Stimulated activated CD4-positive, alpha-beta T cell treated with anti-CD3 and anti-CD28 coated beads, TNF-alpha, amount 100 ng/mL, for 48 hours (primary cell): ENCODE measurements at places on chromosomes 2 and 18.
A peak's percentile ranks its signal among the peaks of the same experiment; 100 is the strongest.

- DNase-seq = peak; percentile 92
Observed at GRCh38 chr2:3223080-3223923, 154.3 kb downstream of the EIPR1 start.

GRCh38 chr18:75377258-75377657 is 50.2 kb downstream of the SMIM21 start:
- no peak for DNase-seq

DNA sequence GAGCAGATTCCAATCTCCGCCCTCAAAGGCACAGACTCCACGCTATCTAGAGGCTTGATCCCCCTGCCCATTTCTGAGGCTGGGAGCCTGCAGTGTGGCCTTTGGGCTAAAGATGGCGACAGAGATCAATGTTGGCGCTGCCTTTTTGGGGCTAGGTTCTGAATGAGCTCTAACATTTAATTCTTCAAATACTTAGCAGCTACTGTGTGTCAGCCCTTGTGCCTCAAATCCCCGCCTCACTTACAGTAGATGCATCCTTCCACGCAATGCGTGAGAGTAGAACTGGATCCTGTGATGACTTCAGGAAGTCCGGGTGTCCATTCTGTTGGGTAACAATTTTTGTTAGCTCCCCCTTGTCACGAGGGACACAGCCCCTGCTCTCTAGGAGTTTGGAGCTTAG is 12.4 kb downstream of the IL1F10 start:
- peak; percentile 42 for DNase-seq

GRCh38 chr2:17317439-17317976 is 200.7 kb downstream of the RAD51AP2 start:
- DNase-seq = no peak

DNA sequence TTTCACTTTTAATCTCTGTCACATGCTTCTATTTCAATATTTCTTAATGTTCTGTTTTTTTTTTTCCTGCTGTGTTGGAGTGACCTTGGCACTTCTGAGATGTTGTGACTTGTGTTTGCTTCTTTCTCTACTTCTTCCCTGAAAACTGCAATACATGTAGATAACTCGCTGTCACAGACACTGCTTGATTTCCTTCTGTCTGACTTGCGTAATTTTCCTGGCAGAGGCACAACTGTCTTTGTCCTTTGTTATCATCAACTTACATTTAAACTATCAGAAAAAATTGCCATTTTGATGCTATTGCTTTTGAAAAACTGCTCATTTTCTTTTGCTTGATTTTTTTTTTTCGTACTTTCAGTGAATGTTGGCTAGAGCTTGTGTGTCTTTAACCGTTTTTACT is 69.0 kb downstream of the BABAM2 start:
- DNase-seq = no peak

GRCh38 chr2:127650785-127651380 is 4.9 kb downstream of the GPR17 start:
- no peak for DNase-seq

DNA sequence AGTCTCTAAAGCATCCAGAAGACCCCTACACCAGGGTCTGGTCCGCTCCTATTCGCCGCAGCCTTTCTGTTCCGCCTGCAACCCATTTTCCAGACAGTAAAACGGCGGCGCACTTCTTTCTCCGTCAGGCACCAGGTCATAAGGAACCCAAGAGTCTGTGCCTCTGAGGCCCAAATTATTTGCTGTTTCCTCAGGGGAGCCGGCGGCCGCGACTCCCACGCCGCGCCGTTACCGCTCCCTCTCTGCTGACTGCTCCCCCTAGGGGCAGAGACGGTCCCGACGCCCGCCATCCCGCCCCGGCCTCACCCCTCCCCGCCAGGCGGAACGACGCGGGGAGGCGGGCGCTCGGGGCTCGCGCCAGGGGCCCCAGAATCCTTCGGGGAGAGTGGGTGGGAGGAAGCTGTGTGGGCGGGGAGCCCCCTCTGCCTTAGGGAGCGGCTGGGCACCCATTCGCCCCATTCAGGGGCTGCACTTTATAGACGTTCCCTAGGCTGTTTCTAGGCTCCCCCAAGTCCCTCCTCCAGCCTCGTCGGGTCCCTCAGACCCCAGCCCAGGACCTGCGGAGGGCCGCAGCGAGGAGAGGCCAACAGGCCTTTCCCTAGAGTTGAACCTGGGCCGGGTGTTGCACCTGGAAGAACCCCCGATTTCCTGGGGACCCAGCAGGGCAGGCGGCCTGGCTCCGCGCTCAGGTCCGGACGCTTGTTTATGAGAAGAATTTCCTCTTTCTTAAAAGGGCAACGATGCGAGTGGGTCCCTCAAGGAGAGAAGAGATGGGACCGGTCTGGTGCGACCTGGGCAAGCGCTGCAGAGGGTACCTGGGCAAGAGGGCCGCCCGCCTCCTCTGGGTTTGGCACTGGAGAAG is 3.6 kb upstream of the CTDSP1 start:
- DNase-seq = peak; percentile 94

DNA sequence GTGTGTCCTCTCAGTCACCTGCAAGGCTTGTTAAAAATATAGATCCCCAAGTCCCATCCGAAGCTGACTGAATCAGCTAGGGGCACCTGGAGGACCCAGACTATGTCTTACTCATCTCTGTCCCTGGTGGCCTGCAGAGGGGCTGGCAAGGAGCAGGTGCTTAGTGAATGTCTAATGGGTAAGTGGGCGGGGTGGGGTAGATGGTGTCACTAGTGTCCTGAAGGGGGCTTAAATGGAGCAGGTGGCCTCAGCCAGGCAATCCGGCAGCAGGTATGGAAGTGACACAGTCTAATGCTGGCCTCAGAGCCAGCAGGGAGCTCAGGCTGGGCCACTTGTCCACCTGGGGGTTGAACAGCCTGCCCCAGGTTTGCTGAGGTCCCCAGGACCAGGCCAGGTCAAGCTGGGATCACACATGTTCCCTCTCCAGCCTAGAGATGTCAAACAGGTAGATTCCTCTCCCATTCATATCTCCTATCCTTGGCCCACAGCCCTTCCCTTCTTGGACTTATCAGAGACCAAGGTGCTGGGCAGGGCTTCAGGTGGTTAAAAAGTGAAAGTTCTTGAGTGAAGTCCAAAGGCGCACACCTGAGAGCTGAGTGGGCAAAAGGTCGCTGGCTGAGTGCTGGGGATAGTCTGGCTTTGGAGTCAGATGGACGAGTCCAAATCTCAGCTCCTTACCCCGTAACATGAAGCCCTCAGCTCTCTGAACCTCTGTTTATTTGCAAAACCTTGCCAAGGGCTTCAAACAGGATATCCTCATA is 1.7 kb downstream of the STEAP3 start:
- DNase-seq = no peak

DNA sequence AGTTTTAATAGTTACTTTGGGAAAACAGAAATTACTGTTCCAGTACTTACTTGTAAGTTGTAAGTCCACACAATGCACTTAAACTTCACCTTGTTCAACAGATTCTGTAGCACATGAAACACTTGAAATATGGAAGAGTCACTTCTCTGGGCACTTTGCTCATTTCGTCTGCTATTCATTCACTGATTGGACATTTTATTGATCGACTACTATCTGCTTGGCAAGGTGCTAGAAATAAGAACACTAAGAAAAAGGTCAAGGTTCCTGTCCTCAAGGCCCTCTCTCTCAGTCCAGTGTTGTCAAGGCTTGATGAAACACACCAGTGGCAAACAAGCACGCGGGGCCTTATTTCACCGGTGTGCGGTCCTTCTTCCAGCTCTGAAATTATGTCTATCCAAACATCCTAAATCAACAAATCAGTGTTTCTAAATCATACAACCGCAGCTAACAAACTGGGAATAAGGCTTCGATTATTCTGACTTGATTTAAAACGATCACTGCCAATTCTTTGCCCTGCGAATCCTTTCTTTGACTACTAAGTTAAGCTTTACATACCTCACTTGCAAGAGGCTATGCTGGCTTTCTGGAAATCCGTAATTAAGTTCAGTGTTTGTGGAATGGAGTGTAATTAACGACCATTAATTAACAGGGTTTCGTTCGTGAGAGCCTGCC is 780 bp upstream of the ITGAV start:
- no peak for DNase-seq

DNA sequence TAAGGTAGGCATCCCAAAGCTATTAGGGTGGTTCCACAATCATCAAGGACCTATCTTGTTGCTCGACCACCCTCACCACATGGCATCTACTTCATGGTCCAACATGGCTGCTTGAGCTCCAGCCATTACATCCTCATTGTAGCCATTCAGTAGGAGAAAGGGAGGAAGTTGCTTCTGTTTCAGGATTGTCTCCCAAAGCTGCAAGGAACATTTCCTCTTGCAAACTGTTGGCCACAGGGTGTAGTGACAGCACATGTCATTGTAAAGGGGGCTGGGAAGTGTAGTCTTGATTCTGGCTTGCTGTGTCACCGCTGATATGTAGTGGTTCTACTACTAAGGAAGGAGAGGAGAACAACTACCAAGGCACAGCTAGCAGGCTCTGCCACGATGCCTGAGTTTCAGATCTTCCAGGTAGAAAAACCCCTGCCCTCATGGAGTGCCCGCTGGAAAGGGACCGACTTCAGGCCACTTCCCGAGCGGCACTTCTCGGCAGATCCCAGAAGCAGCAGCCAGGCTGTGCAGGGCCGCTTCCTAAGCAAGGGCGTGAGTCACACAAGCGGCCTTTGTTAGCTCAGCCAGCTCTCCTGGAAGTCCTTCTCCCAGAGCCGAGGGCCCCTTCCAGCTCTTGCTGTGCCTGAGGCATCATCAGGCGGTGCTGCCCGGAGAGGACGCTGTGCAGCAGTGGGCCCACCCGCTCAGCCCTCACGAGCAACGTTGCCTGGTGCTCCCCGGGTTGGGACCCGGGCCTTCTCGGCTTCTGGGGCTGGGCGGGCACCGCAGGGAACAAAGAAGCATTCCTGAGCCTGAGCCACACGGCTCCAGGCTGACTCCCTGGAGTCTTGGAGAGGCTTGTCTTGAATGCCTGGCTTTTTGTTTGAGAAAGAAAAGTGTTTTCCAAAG is 58.2 kb downstream of the HS6ST1 start:
- no peak for DNase-seq

DNA sequence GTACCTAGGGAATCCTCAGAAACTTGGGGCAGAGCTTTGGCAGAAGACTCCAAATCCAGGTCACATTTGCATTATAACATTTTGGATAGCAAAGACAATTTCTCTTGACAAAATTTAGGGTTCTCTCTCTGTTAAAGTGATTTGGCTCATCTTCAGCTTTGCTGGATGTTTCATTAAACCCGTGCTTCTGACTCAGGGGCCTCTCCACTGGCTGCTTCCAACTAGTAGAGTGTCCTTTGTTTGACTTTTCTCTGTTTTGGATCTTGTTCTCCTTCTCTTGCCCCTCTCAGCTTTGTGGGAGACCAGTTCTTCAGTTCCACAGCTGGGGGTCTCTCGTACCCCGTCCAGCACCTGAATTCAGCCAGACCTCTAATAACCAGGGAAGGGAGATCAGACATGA is 145.6 kb downstream of the PLCL1 start:
- no peak for DNase-seq

GRCh38 chr2:61117534-61117933 is 44.5 kb upstream of the C2orf74 start:
- no peak for DNase-seq

- DNase-seq = no peak
Observed at GRCh38 chr2:42135381-42136312, 33.5 kb upstream of the EML4 start.

DNA sequence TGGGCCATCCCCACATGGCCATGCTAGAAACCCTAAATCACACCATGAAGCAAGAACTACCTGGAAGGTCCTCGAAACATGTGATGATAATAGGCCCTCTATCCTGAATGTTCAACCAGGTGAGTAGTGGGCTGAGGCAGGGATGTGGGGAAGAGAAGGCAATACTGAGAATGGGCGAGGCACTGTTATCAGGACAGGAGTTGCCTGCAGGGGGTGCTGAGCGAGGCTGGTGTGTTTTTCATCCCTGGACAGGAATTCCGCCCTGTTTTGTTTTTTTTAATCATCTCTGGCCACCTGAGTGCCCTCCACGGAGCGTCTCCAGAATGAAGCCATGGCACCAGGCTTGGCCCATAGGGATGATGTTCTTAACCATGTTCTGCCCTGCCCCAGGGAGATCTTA is 103.0 kb upstream of the SOX11 start:
- DNase-seq = no peak

- DNase-seq = no peak
Observed at GRCh38 chr2:41020358-41020757, 568.5 kb upstream of the SLC8A1 start.

DNA sequence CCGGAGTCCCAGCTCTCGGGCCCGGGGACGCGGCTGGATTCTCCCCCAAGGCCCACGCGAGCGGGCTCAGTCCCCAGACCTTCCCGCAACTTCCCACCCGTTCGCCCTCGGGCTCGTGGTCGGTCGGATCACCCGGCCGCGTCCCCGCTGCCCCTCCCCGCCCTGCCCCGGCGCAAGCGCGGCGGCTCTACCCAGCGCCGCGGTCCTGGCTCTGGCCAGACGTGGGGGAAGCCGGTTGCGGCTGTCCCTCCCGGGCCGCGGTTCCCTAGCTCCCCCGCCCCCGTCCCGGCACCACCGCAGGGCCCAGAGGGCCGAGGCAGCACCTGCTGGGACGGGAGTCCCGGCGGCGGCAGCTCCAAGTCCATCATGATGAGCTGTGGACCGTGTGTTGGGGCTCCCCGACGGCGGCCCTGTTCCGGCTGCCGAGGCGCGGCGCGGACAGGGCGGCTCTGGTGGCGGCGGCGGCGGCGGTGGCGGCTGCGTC is 276 bp downstream of the NFE2L2 start:
- no peak for DNase-seq

DNA sequence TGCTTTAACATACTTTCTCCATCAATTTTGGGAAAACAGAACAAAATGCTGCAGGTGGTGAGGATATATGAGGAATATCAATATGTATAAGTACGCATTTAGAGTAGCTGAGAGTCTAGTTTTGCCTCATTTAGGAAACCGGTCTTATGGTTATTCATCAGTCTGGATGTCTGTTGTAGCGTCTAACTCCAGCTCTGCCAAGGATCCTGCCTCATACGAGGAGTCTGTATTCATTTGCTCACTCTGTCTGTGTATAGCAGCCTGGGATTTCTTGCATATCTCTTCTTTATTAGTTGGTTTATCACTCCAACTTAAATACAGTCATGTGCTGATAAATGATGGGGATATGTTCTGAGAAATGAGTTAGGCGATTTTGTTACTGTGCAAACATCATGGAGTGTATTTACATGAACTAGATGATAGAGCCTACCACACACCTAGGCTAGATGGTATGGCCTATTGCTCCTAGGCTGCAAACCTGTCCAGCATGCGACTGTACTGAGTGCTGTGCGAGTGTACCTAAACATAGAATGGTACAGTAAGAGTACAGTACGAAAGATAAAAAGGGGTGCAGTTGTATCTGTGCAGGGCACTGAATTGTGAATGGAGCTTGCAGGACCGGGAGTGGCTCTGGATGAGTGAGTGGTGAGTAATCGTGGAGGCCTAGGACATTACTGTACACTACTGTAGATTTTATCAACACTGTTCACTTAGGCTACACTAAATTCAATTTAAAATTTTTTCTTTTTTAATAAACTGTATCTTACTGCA is 148.1 kb downstream of the ZNF407 start:
- no peak for DNase-seq

- DNase-seq = no peak
Observed at GRCh38 chr2:71849607-71850305, 297.9 kb downstream of the CYP26B1 start.

- DNase-seq = no peak
Observed at GRCh38 chr2:35294636-35295263, 1060.8 kb upstream of the CRIM1 start.
